ENCODE measurements at places on chromosomes 5 and 9.

- DNase-seq: no peak
Measured at GRCh38 chr5:177131352-177132135, 2.0 kb upstream of the NSD1 start.

GRCh38 chr5:139646912-139647505 is 1.1 kb upstream of the CXXC5 start:
- DNase-seq: no peak

DNA sequence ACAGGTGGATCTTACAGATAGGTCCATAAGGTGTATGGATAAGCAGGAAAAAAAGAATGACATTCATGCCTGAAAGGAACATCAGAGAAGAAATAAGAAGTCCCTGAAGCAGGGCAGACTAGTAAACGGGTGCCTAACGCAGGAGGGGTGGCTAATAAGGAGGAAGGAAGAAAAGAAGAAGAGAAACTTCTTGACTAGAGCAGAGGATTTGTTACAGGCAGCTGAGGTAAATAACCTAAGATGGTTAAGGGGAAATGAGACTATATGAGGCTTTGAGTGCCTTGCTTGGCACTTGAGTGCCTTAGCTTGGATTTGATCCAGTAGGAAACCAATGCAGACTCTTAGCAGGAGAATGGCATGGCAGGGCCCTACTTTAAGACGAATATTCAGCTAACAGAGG is 313.5 kb upstream of the PDE4D start:
- no peak for DNase-seq

GRCh38 chr5:119470851-119471451 is 18.7 kb downstream of the HSD17B4 start:
- no peak for DNase-seq

GRCh38 chr9:20925256-20926045 is 106.0 kb downstream of the HACD4 start:
- no peak for DNase-seq

- no peak for DNase-seq
Measured at GRCh38 chr5:176750144-176750543, 60.2 kb upstream of the UNC5A start.

GRCh38 chr5:154778534-154778933 is 23.4 kb downstream of the LARP1 start:
- no peak for DNase-seq

DNA sequence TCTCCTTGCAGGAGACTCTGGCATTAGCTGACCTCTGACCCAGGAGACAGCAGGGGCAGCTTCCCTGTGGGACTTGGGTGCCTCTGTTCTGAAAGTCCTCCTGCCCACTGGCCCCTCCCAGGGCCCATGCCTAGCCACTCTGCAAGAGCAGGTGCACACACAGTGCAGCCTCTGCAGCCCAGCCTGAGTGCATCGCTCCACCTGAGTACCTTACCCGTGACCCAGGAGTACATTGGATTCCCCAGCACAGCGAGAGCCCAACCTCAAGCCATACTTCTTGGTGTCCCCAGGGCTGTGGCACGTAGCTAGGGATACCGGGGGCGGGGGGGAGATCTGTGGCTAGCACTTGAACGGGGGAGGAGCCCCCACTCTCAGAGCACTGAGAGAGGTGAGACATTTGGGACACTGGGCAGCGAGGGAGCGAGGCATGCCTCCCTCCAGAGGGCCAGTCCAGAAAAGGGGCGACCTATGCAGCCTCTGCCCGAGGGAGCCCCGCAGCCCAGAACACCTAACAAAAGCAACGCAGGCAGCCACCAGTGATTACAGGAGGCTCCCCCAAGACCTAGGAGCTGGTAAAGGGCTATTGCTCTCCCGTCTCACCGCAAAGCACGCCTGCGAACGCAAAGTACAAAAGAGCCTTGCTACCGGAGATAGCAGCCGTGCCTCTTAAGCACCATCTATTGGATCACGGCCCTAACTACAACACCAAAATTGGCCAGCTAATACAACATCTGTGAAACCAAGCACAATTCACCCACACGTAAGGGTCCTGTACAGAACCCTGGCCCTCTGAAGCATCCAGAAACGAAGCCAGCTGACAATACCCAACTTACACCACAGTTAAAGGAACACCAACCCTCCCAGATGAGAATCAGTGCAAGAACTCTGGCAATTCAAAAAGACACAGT is 826 bp upstream of the PRDM9 start:
- no peak for DNase-seq

- no peak for DNase-seq
Measured at GRCh38 chr5:25858019-25858418, 1180.4 kb downstream of the CDH9 start.

DNA sequence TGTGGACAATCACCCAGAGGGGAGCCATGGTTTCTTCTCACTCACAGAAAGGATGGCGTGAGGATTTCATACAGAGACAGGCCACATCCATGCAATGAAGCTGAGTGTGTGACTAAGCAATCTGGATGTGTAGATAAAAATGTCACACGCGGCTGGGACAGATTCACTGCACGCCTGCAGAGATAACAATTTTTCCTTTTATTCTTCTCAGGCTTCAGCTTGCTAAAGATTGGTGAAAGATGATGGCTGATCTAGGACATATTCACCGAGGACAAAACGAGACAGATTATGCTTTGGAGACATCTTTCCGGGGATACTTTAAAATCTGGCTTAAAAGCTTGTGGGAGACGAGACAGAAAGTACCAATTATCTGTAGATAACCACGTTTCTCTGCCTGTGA is 313.9 kb upstream of the TRPC7 start:
- no peak for DNase-seq
